ENCODE measurements at places on chromosomes 2 and 18.
A peak's percentile ranks its signal among the peaks of the same experiment; 100 is the strongest.

GRCh38 chr2:241257419-241258032 is 57.9 kb downstream of the HDLBP start:
- DNase-seq, result no peak

DNA sequence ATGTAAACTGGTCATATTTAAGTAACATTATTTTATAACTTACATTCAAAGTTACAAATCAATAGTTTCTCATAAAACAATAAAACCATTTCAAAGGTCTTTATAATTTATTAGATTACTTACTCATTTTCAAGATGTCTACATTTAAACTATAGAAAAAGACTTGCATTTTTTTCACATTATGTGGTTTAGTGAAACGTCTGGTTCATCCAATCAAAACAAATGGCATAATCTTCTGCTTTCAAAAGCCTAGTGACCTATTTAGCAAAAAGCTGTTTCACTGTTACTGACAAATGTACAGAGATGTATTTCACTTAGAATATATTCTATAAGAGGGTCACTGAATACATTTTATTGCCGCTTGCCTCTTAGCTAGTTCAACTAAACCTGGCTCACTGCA is 49.3 kb upstream of the MCM6 start:
- DNase-seq, result no peak

- no peak for DNase-seq
Observed at GRCh38 chr2:237243487-237243886, 157.8 kb downstream of the COPS8 start.

DNA sequence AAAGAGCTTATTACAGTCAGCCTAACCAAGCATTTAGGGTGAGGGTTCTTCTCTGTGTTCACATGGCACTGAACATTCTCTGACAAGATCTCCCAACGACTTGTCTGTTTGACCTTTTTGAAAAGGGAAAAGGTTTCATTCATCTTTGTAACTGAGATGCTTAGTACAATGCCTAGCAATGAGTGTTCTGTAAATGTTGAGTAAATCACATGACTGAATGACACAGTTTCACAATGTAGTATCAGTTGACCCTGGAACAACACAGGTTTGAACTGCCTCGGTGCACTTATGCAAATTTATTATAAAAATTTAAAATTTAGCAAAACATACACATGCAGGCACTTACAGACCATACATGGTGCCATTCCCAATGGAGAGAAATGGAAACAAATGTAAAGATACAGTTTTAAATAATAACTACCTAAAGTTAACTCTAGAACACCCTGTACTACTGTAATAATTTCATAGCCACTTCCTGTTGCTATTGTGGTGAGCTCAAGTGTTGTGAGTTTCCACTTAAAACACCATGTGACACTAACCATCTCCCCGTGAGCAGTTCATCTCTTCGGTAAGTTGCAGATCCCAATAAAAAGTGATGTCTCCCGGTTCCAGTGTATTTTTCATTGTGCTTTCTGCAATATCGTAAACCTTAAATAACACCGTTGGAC is 34.1 kb upstream of the VWC2L start:
- DNase-seq, result no peak

- no peak for DNase-seq
Observed at GRCh38 chr2:180959787-180960186, 20.6 kb upstream of the UBE2E3 start.

DNA sequence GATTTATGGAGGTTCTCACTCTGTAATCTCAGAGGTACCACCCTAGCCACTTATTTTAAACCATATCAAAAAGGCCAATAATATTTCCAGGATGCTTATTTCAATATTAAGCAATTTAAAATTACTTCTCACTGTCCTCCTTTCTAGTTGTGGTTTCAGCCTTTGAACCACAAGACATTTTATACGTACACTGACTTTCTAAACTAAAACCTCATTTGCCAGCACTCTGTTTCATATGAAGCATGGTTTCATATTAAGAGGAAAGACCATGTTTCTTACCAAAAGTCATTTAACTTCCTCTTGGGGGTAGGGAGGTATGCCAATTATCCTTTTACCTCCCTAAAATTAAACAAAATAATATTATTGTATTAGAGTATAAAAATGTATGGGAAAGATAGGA is 399.8 kb downstream of the CDH7 start:
- DNase-seq, result no peak

GRCh38 chr2:85810371-85811179 is 56.8 kb downstream of the ATOH8 start:
- no peak for DNase-seq

GRCh38 chr2:40914666-40915065 is 462.8 kb upstream of the SLC8A1 start:
- DNase-seq, result no peak

- no peak for DNase-seq
Observed at GRCh38 chr2:208031608-208032019, 6.3 kb upstream of the PLEKHM3 start.

- no peak for DNase-seq
Observed at GRCh38 chr2:110770959-110771431, 38.6 kb downstream of the ACOXL start.

DNA sequence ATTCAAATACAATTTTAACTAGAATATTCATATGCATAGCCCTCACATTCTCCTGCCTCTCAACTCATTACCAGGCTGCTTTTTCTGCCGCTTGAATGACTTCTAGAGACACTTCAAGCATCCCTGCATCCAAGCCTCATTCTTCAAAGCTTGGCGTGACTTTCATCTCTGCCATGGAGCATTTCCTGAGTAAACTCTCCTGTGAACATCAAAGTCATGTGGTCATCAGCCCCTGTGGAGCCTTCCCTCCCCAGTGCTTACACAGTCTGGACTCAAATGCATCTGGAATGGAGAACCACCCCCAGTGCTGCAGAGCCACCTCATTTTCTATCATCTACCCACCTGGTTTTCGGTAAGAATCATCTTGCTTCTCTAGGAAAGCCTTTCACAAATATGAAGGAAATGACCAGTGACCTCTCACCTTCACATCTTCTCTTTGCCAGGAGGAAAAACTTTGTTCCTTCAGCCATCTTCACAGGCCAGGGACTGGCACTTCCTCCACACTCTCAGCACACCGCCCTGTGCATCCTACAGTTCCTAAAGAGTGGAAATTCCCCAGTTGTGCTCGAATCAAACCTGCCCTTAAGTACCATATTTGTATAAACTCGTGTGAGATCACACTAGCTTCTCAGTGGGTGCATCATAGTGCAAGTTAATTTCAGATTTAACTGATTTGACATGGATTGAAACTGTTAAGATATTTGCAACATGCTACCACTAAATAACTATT is 116.4 kb downstream of the COL6A3 start:
- no peak for DNase-seq

DNA sequence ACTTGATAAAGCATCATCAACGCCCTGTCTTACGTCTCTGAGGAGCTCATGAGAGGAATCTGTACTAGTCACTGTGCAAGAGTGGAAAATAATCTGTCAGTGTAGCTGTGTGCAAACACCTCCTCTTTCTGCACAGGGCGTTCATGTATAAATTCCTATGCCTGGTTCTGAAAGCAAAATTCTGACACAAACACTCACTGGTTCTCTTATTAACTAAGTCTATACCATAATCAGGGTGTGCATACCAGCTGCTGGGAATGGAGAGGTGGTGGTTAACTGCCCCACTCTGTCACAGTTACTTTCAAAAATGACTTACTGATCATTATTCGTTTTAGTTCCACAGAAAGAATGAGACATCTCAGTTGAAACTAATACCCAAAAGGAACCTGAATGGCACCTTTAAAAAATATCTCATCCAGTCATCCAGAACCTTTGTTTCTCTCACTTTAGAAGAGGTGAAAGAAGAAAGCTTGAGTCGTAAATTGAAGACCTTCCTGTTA is 35.7 kb downstream of the STK39 start:
- no peak for DNase-seq

DNA sequence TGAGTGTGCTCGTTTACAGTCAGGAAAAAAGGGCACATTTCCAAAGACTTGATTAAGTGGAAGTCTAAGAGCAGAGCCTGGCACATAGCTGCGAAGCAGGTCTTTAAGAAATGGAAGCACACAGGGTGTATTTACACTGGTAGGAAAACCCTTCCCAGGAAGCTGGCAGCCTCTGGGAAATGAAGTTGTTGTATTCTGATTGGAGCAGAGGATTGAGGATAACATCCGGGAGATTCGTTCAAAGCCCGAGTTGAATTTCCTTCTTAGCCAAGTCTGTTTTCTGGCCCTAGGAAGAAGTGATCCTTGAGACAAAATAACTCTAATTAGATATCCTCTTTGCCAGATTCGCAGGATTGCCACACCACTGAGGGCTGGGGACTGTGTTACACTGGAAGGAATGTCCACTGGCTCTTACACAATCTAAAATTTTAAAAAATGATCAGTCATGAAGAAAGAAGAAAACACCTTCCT is 75.9 kb downstream of the ITGB1BP1 start:
- DNase-seq, result no peak

DNA sequence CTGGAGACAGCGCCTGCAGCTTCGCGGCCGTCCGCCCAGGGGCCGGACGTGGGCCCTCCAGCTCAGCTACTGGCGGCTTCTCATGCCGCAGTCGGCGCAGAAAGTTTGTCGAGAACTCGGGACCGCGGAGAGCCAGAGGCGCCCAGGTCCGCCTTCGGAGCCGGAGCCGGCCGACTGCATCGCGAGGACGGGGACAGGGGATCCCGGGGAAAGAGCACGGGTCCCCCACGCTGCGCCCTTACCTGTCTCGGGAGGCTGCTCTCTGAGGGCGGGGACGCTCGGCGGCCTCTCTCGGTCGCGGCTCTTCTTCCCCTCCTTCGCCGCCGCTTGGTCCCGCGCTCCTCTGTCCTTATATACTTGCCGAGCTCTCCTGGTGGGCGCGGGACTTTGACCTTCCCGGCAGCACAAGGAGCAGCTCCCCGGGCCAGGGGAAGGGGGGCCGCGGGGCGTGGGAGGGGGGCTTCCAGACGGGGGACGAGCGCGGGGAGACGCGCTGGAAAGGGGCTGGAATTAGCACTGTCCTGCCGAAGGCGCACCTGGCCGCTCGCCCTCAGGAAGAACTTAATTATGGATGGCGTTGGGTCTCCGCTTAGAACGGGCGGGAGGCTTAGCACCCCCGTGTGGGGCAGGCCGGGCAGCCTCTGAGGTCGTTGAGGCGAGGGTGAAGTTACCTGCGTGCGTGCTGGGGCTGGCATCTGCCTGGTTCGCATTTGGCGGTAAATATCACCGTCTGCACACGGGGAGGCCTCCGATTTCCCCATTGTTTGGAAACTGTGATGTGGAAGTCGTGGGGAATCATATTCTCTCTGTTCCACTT is at the start of gene POMC:
Gene POMC, minus strand, starts transcription at position 325 of the 817 bp plus-strand sequence. CDS start 3,808 bp downstream, outside the sequence.
- DNase-seq, result peak; percentile 37

GRCh38 chr2:170770606-170771420 is 635 bp downstream of the ERICH2 start:
- peak; percentile 49 for DNase-seq

DNA sequence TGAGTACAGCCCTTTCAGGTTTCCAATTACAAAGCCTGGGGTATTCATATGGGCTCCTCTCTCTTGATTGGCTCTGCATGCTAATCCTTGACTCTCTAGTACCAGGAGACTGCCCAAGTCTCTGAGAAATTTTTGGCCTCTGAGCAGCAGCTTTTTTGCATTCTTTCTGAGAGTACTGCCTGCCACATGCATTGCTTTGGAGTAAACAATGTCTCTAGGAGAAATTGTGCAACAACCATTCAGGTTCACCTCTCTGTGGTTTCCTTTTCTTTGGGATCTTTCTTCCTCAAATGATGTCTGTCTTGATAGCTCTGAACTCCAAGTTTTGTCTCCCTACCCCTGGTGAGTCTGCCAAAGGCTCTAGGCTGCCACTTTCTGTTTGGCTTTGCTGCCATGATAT is 115.8 kb upstream of the SETBP1 start:
- DNase-seq, result no peak

GRCh38 chr2:206488623-206489022 is 45.3 kb downstream of the ADAM23 start:
- DNase-seq, result no peak

DNA sequence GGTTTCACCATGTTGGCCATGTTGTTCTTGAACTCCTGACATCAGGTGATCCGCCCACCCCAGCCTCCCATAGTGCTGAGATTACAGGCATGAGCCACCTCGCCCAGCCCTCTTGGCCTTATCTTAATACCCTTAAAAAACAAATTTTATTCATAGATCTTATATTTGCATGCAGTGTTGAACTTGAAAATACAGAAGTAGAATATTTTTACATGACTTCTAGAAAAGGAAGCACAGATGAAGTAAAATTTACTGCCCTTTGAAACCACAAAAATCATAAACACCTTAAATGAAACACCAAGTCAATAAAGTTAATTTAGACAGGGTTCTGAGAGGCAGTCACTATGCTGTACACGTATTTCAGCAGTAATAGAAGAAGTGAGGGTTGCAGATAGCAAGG is 145.7 kb downstream of the CERS6 start:
- no peak for DNase-seq

DNA sequence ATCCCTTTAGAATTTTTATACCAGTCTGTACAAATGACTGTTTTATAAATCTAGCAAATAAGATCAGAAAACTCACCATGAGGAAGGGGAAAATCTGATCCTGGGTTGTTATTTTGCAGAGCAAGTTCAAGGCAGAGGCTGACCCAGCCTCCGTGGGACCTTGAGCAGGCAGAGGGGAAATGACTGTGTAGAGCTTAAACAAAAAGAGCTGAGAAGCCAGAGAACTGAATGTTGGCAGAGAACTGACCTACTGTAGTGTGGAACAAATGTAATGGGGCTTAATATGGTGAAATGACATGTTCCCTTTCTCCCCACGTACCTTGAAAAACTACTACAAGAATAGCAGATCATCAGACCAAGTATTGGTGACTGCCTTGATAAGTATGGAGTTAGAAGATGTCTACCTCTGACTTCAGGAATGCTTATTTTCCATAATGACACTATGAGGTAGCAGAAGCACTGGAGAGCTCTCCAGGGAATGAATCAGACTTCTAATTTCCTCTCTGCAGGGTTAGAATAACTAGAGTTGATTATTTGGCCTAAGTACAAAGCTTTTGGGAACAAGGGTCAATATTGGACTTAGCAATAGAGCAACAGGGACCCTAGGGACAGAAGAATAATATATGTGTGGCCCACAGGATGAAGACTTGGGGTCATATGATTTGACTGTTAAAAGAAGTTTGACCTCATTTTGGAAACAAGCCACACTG is 304.4 kb downstream of the CCDC178 start:
- DNase-seq, result no peak

- no peak for DNase-seq
Observed at GRCh38 chr2:198756166-198756565, 701.6 kb downstream of the SATB2 start.

DNA sequence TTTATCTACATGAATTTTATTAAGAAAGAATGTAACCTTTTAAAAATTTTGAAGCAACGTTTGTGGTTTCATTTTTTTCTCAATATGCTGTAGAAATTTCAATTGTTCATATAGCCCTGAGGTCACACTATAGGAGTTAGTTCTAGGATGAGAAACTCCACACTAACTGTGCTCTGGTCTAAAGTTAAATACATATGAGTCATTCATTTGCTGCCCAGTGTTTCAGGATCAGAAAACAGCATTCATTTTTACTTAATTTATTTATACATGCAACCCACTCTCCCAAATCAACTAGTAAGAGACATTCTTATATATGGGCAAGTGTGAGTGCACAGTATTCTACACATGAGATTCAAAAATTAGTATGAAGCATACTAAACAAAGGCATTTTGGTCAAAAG is 137.9 kb downstream of the DOCK10 start:
- no peak for DNase-seq
